HT1080 (cell line): ENCODE measurements at places on chromosomes 5 and 9.

GRCh38 chr5:174759091-174759490 is 34.7 kb downstream of the MSX2 start:
- no peak for DNase-seq

GRCh38 chr5:161600156-161600555 is 53.6 kb upstream of the GABRB2 start:
- no peak for DNase-seq

- DNase-seq = no peak
Observed at GRCh38 chr9:5976674-5977397, 38.6 kb downstream of the RANBP6 start.

GRCh38 chr5:172909931-172910502 is 49.2 kb upstream of the RPL26L1 start:
- no peak for DNase-seq

DNA sequence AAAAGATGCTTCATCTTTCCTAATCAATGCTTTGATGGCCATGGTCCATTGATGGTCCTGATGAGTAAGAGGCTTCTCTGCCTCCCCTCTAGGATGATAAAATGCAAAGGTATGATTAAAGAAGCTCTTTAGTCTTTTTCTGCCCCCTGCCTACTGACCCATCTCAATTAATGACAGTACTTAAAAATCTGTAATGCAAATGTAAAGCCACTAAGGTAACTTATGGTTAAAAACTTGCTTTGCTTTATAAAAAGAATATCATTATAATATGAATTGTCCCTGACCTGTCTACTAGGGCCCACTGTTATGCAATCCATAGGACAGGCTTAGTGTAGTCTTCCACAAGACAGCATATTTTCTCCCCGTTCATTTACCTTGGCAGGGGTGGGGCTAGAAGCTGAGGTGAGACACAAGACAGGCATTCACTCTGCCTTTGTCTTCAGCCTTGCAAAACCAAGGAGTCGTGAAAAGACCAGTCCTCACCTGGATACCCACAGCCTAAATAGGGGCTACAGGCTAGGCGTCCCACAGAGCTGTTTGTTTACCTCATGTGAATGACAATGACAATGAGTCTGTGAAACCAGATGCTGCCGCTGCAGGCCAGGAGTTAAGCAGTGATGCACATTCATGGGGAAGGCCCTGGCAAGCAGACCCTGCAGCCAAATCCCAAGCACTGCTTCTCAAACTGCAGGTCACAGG is 60.4 kb downstream of the BNC2 start:
- DNase-seq = no peak

- DNase-seq = peak; percentile 58
Observed at GRCh38 chr5:16889972-16890519, 46.0 kb downstream of the MYO10 start.

DNA sequence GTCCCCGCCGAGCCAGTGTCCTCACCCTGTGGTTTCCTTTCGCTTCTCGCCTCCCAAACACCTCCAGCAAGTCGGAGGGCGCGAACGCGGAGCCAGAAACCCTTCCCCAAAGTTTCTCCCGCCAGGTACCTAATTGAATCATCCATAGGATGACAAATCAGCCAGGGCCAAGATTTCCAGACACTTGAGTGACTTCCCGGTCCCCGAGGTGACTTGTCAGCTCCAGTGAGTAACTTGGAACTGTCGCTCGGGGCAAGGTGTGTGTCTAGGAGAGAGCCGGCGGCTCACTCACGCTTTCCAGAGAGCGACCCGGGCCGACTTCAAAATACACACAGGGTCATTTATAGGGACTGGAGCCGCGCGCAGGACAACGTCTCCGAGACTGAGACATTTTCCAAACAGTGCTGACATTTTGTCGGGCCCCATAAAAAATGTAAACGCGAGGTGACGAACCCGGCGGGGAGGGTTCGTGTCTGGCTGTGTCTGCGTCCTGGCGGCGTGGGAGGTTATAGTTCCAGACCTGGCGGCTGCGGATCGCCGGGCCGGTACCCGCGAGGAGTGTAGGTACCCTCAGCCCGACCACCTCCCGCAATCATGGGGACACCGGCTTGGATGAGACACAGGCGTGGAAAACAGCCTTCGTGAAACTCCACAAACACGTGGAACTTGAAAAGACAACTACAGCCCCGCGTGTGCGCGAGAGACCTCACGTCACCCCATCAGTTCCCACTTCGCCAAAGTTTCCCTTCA is 1.4 kb downstream of the GLIS3 start:
- DNase-seq = peak; percentile 56

- DNase-seq = no peak
Observed at GRCh38 chr5:178983728-178984127, 11.4 kb downstream of the GRM6 start.

DNA sequence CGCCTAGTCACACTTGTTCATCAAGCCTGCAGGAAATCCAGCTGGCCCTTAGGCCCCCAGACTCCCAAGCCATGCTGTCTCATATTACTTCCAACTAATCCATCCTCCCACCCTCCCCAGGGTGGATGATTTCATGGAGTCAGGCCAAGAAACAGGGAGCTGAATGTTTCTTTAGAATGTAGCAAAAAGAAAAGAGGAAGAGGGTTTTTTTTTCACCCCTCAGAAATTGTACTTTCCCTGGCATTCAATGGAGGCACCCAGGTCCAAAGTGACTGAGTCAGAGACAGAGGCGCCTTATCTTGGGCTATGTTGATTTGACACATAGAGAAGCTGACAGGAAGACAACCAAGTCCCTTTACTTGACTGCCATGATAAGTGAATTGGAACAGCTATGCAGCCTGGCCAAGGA is 260.2 kb upstream of the NR4A3 start:
- DNase-seq = peak; percentile 10

DNA sequence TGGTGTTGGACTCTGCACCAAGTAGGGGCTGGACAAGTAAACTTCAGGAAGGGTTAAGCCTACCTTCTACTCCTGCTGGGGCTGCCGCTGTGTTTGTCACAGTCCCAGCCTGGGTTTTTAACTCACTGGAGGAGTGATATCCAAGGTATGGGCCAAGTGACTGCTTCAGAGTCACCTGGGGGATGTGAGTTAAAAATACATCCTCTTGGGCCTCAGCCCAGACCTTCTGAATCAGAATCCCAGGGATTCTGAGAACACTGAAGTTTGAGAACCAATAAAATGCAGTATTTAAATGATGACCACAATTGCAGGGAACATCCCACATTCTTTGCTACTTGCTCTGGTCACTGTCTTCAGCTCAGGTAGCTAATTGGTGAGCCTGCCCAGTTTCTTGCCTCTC is 95.1 kb upstream of the DNAH5 start:
- peak; percentile 72 for DNase-seq

- peak; percentile 29 for DNase-seq
Observed at GRCh38 chr5:36355516-36355915, 53.8 kb upstream of the RANBP3L start.

- DNase-seq = no peak
Observed at GRCh38 chr5:81925009-81925408, 46.8 kb upstream of the ATG10 start.

- DNase-seq = no peak
Observed at GRCh38 chr9:27856054-27856453, 282.8 kb upstream of the C9orf72 start.

GRCh38 chr9:124559871-124560270 is 52.7 kb upstream of the NR5A1 start:
- DNase-seq = peak; percentile 25

- DNase-seq = peak; percentile 30
Observed at GRCh38 chr9:136488247-136489214, 5.7 kb upstream of the SEC16A start.

DNA sequence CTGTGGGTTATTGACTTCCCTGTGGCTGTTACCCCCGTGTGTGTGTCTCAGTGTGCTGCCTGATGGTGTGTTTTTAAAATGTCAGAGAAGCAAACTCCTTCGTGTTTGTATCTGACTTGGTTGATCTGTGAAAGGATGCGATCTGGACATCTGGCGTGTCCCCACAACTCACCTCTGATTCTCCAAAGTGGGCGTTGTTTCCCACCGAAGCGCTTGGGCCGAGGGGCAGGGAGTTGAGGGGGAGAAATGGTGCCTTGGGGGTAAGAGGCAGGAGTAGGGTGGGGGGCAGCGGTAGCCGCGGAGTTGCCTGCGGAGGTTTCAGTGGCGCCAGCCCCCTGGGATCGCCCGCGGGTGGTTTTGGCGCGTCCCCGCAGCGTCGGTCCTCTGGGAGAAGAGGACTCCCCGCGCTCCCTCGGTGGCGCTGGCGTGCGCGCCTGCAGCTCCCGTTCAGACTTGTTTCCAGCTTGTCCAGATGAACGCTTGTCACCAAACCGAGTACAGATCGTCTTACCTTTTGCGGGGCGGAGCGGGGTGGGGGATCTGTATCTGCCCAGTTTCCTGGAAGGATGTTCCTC is 1.1 kb downstream of the MAST4 start:
- no peak for DNase-seq

DNA sequence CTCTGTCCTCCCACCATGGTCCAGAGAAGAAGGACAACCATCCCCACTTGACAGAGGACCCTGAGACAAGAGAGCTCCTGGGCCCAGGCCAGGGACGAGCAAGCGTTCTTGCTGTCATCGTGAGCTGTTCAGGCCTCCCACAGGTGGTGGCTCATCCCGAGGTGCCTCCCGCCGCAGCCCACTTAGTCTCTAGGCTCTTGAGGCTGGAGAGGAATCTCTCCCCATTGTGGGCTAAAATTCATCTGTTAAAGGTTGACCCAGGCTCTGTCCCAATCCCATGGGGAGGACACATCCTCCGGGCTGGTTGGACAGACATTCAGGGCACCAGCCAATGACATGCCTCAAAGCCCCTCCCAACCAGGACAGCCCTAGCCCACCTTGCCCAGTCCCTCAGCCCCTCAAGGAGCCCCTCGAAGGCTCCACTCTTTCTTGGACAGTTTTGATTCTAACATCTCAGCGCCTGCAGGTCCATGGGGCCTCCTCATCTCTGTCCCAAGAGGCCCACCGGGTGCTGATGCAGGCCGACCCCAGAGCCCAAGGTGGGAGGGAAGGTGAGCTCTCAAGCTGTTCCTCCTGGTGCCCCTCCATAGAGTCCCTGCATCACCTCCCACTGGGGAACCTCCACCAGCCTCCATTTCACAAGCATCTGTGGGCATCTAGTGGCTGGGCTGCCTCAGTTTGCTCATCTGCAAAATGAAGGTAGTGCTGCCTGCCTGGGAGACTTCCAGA is 52.9 kb downstream of the BARX1 start:
- DNase-seq = no peak

GRCh38 chr9:134698587-134699342 is 57.2 kb downstream of the COL5A1 start:
- DNase-seq = peak; percentile 68

GRCh38 chr5:167770461-167770860 is 521.0 kb upstream of the WWC1 start:
- DNase-seq = peak; percentile 35

DNA sequence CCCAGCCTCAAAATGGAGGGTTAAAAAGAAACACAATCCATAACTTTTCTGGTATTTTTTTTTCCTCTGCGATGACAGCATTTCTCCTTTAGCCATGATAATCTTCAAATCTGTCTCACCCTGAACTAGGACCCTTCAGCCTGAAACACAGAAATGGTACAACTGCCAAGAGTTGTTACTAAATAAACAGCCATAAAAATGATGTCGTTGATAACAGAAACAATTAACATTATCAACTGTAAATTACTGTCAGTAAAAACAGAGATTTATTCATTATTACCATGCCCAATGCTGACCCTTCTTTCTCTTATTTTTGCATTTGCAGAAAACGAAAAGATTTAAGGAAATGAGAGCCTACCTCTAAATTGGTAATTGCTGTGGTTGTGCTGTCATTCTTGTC is 19.4 kb upstream of the MIER3 start:
- DNase-seq = no peak

DNA sequence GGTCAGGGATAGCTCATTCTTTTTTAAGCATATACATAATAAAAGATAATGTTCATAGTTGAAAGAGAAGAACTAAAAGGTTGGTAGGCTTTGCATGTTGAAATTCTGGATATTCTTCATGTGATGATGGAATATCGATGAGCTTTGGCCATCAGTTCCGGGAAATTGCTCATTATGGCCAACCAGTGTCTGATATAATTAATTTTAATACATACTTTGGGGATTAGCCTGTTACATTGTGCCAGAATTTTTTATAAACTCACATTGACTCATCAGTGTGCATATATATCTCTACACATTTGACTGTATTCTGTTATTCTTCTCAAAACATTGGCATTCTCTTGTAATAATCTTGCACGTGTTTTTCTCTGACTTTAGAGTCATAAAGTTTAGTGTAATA is 84.3 kb downstream of the NNT start:
- DNase-seq = no peak

DNA sequence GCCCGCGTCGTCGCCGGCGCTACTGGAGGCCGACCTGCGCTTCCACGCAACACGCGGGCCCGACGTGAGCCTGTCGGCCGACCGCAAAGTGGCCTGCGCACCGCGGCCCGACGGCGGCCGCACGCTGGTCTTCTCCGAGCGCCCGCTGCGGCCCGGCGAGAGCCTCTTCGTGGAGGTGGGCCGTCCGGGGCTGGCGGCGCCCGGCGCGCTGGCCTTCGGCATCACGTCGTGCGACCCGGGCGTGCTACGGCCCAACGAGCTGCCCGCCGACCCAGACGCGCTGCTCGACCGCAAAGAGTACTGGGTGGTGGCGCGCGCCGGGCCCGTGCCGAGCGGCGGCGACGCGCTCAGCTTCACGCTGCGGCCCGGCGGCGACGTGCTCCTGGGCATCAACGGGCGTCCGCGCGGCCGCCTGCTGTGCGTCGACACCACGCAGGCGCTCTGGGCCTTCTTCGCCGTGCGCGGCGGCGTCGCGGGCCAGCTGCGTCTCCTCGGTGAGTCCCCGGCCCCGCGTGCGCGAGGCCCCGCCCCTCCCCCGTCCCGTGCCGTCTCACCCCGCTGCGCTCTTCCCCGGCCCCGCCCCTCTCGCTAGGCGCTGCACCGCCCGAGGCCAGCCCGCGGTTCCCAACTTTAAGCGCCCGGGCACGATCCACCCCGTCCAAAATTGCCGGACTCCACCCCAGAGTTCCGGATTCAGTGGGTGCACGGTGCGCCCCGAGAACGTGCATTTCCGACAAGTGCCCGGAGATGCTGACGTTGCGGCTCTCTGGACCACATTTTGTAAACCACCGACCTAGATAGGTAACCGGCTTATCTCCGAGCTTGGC is 42.8 kb downstream of the NEURL1B start:
- no peak for DNase-seq

- no peak for DNase-seq
Observed at GRCh38 chr5:59207401-59207800, 624.5 kb downstream of the RAB3C start.

DNA sequence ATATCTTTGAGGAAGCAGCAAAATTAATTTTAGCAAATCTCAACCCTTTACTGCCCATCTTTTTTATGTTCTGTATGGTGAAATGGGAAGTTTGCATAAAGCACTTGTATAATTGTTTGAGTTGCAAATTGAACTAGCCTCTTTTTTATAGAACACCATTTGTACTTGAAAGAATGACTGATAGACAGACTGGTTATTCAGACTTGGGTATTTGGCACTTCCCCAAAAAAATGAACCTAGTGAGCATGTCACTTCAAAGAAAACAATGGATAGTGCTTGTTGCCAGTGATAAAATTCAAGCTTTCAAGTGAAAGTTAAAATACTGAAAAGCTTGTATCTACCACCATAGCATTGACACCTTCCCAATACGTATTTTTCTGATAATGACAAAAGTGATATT is 115.8 kb downstream of the ERCC6L2 start:
- DNase-seq = no peak
